CMK (cell line): ENCODE measurements at places on chromosomes 2 and 18.

GRCh38 chr2:44242904-44243303 lies 32.4 kb upstream of the SLC3A1 start:
- no peak for DNase-seq

- no peak for DNase-seq
Observed at GRCh38 chr2:101843048-101843447, 145.5 kb downstream of the MAP4K4 start.

DNA sequence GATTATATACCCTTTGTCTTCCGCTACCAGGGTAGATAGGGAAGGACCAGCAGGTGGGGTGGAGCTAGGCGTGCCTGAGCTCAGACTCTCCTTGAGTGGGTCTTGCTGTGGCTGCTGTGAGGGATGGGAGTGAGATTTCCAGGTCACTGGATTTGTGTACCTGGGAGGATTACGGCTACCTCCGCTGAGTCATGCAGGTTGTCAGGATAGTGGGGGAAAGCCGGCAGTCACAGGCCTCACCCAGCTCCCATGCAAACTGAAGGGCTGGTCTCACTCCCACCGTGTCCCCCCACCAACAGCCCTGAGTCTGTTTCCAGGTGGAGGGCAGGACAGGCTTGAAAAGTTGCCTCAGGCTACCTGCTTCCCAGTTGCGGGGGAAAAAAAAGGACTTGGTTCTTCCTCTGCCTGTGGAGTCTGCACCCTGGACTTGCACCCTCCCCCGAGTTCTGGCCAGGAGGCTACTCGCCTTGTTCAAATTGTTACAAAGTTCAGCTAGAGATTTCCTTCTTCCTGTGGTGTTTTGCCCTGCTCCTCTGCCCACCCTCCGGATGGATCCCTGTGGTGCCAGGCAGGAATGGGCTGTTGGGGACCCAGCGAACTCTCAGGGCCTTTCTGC lies 268.3 kb downstream of the VAPA start:
- DNase-seq = no peak

DNA sequence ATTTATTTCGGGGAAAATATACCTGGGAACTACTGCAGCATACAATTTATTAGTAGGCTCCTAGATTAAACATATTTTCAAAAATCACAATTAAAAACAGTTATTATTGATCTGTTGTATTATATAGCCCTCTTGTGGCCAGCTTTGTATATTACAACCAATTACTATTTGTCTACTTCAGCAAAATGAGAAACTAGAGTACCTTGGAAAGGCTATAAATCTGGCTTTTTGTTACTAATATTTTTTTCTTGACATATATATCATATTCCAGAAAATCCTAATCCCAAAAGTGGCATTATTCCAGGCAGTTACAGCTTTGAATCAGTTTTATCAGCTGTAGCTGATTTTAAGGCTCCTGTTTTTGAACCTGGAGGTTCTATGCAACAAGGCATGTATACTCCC lies 101.2 kb downstream of the UBR3 start:
- DNase-seq = peak; percentile 26

GRCh38 chr18:63817441-63818051 lies 42.3 kb downstream of the SERPINB7 start:
- DNase-seq = no peak

DNA sequence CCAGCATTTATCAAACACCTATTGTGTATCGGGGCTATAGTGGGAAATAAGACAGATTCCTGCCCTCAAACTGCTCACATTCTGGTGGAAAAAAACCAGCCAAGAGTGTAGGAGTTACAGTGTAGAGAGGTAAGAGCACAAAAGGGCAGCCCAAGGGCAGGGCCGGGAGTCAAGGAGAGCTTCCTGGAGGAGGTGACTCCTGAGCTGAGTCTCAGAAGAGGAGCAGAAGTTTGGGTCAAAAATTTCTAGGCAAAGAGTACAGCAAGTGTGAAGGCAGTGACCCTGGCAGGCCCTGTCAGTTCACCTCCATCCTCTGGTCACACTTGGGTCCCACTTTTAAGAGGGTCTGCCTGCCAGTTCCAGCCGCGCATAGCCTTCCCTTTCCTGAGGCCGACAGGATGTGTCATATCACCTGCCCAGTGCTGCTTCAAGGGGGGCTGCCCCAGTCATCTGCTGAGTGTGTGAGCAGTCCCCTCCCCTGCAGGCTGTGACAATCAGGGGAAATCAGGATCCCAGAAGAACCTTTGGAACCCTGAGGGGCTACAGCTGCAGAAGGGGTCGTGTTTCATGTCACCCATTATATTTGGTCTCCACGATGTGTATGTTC lies 118.4 kb downstream of the GLI2 start:
- no peak for DNase-seq

DNA sequence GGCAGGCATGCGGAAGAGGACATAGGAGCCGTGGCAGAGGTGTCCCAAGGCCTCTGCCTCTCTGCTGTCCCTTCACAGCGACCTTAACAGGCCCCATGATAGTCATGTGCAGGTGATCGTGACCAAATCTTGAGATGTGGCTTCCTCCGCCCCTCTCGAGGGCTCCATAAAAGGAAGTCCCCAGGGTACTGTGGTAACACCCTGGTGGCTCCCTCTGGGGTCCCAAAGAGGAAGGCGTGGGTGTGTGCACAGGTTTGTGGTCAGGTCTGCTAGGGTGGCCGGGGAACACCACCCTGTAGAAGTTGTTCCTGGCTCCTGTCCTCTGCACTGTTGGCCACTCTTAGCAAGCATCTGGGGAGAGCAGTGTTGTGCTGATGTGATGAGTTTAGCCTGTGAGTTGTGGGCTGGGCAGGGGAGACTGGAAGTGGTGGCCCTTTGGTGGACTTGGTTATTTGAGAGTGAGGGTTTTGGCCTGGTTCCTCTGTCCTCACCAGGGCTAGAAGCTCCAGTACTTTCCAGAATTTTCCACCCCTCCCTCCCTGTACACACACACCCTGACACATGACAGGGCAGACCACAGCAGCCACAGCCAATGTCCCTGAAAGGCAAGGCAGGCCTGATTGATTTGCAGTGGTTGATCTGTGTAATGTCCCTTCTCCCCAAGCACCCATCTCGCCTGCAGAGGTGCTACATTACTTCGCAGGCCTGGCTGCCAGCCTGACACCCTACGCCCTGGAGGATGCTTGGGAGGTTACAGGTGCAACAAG lies 68.9 kb upstream of the BOD1L2 start:
- peak; percentile 45 for DNase-seq
